Activated CD8-positive, alpha-beta memory T cell treated with anti-CD3 and anti-CD28 coated beads for 1 hour (primary cell): ENCODE measurements at places on chromosomes 16 and 17.

DNA sequence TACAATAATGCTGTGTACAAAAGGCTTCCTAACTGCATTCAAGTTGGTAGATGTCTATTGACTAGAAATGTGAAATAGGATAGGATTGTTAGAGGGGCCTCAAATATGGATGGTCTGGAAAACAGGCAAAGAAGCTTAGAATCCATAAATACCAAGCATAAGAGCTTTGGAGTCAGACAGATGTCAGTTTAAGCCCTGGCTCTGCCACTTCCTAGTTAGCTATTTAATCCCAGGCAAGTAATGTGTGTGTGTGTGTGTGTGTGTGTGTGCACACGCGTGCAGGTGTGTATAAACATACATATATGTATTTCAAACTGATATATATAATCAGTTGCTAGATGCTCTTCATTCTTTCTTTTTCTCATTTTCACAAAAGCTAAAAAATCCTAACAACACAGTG, 66.7 kb downstream of the MMD start:
- no peak for DNase-seq

GRCh38 chr17:28875848-28876550, 21.2 kb downstream of the ERAL1 start:
- no peak for DNase-seq

- DNase-seq, result no peak
Observed at GRCh38 chr16:10080051-10080772, 102.0 kb downstream of the GRIN2A start.

- no peak for DNase-seq
Observed at GRCh38 chr17:72387969-72388368, 267.1 kb downstream of the SOX9 start.

DNA sequence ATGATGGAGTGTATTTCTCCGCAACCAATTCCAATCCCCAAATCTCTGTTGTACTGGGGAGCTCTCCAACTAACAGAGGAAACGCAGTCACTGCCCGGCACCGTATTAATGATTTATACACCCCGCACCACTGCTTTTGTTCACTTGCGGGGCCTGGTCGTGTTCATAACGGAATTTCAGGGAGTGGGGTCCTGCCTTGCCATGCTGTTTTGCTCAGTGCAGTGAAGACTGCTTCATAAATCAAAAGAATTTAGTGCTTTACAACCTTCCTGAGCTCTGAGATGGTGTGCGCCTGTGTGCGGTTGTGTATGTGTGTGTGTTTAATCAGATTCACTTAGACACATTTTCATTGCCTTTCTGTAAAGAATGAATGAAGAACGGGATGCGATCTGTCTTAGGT, 18.5 kb upstream of the RBFOX1 start:
- DNase-seq, result no peak

- DNase-seq, result no peak
Observed at GRCh38 chr16:19437280-19437679, 19.6 kb downstream of the TMC5 start.

GRCh38 chr17:81292450-81292849, 2.7 kb downstream of the SLC38A10 start:
- no peak for DNase-seq

GRCh38 chr16:4888428-4889135, 41.3 kb downstream of the UBN1 start:
- no peak for DNase-seq

DNA sequence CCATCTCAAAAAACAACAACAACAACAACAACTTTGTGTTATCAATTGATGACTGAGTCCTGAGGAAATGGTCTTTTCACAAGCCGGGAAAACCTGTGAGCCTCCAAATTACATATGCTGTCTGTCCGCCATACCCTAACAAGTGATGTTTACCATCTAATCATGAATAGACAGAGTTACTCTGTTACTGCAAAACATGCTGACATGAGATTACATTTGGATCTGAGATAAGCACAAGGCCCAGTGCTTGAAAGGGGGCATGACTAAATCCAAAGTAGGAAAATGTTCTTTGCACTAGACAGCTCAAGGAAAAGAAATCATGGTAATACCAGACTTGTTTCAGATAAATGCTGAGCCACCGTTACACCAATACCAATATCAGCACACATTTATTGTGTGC, 8.6 kb upstream of the ATXN1L start:
- no peak for DNase-seq

DNA sequence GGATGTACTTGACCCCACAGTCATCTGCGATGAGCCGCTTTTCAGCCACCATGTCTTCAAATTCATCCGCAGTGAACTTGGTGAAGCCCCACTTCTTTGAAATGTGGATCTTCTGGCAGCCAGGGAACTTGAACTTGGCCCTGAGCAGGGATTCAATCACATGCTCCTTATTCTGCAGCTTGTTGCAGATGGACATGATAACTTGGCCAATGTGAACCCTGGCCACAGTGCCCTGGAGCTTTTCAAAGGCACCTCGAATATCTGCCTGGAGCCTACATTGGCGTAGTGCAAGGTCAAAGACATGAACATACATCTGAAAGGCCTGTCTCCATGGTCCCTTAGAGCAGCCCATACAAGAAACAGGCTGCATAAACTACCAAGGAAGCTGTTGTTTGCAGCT, 1.8 kb upstream of the TENT4B start:
- no peak for DNase-seq

- DNase-seq, result no peak
Observed at GRCh38 chr16:84692451-84693214, 7.2 kb upstream of the USP10 start.

DNA sequence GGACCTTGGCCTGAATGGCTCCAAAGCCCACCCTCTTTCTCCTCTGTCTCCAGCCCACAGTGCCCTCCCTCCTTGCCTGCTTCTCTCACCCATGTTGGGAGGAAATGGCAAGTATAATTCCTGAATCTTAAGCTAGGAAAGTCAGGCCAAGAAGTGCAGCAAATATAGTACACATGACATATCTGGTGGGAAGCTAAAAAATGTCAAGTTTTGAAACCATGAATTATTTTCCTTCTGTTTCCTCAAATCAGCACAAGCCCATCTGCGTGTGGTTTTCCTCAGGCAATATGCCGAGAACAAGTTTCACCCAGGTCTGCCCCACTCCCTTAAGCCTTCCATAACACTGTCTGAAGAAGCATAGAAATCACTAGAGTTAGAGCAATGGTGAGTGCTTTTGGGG, 502.8 kb upstream of the CDH11 start:
- DNase-seq, result no peak

- DNase-seq, result no peak
Observed at GRCh38 chr16:81378049-81378448, 63.3 kb downstream of the GAN start.

DNA sequence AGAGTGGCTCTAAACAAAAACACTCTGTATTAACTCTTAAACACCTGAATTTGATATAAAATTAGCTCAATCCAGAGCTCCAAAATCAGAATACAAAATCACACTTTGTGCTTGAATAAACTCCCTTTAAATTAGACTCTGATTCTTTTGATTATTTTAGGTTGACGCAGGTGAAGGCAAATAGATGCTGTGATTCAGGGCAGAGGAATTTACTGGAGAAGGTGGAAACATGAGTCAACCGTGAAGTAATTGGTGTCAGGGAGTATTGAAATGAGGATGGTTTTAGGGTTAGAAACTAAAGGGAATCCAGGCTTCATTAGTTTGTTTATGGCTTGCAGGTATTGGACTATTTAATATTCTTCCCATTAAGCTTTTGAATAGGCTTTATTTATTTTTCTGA, 37.1 kb upstream of the TEKT1 start:
- DNase-seq, result no peak

GRCh38 chr16:54228325-54228724, 58.3 kb downstream of the IRX3 start:
- DNase-seq, result no peak
